ENCODE measurements at places on chromosomes 1 and 21.

DNA sequence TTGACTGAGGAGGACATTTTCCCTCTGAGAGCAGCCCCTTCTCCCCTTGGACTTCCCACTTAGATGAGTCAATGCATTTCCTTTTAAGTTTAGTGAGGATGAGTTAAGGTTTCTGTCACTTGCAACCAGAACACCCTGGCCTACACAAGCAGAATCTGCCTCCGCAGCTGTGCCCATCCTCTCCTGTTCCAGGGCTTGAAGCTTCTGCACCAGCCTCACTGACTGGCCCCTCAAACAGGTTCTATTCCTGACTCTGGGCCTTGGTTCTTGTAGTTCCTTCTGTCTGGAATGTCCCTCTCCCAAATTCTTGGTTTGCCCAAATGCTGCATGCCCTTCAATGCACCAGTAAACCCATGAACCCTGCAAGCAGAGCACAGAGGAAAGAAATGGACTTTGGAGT is 394.4 kb downstream of the PTPRU start:
- no peak for DNase-seq

GRCh38 chr1:243254233-243254926 is 701 bp downstream of the CEP170 start:
- DNase-seq: peak; percentile 43

DNA sequence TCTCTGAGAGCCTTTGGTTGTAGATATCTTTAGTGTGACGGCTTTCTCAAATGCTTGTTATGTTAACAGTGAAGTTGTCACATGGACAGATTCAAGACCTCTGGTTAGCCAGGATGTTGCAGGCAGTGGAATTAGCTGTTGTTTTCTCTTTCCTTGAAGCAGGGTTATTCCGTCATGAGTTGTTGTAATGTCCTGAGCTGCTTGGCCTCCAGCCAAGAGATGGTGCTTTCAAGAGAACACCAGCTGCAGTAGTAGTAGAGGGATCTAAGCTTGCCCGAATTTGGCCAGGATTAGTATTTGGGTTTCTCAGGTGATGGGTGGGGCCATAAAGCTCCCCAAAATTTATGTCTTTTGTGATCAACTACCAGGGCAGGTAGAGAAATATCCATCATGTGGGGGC is 13.4 kb downstream of the KCNE1 start:
- DNase-seq: no peak

- no peak for DNase-seq
Observed at GRCh38 chr1:223771814-223772770, 59.8 kb downstream of the CAPN2 start.

GRCh38 chr1:74162333-74162732 is 35.6 kb downstream of the LRRIQ3 start:
- no peak for DNase-seq

DNA sequence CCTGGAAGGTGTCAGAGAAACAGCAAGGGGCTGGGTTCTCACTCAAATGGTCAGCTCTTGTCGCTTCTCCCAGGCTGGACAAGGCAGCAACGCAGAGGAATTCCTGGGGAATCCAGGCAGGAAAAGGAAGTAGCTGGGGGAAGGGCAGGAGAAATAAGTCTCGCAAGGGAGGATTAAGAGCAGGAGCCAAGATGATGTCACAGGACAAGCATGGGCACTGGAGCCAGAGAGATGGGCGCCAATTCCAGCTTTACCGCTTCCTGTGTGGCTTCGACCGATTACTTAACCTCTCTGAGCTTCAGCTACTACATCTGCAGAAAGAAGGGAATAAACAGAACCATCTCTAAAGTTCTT is 70.5 kb downstream of the SSBP3 start:
- no peak for DNase-seq

- DNase-seq: no peak
Observed at GRCh38 chr21:42541618-42542017, 28.0 kb downstream of the SLC37A1 start.

GRCh38 chr1:204278251-204278650 is 64.5 kb upstream of the GOLT1A start:
- no peak for DNase-seq

DNA sequence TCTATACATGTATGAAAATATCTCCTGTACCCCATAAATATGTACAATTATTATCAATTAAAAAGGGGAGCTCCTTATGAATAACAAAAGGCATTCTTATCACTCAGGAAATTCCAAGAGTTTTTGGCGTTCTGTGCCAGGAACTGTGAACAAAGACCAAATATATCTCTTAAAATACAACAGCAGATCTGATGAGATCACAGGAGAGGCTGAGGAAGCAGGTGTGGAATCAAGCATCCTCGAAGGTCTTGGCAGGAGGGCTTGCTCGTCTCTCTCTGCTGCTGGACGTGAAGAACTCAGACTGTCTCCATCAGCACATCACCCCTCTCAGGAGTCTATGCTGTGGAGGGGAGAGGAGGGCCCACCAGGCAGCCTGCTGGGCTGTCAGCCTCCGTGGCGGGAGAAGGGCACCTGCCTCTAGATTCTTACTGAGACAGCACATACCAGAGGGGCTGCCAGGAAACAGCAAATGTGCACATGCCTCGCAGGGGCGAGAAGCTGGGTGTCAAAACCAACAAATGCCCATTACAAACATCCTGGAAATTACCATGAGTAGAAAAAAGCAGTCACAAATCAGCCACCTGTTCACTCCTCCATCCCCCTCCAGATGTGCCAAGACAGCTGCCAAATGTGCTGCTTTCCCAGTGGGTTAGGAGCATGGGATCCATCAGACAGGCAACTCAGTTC is 30.8 kb upstream of the FAM89A start:
- no peak for DNase-seq

- no peak for DNase-seq
Observed at GRCh38 chr1:35856964-35857363, 26.0 kb upstream of the AGO1 start.

DNA sequence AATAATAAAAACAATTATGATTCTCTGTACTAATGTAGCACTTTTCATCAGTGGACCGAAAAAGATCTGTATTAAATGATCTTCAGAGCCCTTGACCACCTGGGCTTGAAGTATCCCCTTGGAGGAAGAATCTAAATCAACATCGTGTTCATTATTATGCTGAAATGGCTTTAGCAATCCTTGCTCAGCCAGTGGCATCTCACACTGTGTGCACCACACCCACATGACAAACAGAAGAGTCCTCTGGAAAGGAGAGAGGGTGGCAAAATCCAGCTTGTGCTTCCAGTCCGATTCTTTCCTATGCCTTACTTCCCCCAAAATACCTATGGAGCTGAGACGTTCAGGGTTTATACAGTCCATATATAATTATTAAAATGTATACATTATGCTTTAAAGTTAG is 318.5 kb upstream of the RUNX1 start:
- DNase-seq: no peak

Data from bone marrow (tissue), 2 donors.